Caco-2 (cell line): ENCODE measurements at places on chromosomes 1 and 21. TPM values are rescaled to one million over a fixed set of nuclear protein-coding genes. Genes with fewer than 3 reads are reported as not detected.
A peak's percentile ranks its signal among the peaks of the same experiment; 100 is the strongest.

DNA sequence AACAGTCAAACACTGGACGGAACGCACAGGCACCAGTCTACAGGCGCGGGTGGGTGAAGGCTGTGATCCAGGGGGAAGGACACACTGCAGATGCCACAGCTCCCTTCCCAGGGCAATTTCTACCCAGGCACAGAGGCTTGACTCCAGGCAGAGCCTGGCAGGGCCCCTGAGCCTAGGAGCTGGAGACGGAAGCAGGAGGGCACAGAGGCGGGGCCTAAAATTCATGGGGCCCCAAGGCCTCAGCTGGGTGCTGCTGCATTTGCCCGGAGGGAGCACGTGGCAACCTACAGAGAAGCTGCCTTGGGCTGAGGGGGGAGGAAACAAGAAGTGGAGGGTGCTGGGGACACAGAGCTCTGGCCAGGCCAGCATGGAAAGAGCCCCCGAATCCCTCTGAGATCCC is 41.2 kb downstream of the UBE2G2 start:
- DNase-seq = no peak

DNA sequence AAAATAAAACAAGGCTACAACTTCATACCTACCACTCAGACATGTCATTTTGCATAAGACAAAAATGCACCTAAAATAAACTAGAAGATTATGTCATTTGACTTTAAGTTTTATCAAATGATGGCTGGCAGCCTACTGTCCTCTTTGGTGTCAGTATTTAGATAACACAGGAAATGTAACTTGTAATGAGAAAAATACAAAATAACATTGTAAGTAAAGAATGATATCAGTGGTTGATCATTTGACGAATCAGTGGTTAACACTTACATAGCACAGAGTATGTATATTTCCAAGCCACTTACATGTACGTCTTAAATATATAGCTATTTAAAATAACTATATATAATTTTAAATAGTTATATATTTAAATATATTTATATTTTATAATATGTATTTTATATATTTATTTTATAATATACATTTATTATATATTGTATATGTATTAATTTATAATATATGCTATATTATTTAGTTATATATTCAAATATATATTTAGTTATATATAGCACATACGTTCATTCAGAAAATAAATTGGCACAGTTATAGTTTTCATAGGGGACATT is 44.1 kb downstream of the ZNF678 start:
- no peak for DNase-seq

- no peak for DNase-seq
These were observed 378.9 kb downstream of the PLPP3 start for GRCh38 chr1:56200442-56200841.

DNA sequence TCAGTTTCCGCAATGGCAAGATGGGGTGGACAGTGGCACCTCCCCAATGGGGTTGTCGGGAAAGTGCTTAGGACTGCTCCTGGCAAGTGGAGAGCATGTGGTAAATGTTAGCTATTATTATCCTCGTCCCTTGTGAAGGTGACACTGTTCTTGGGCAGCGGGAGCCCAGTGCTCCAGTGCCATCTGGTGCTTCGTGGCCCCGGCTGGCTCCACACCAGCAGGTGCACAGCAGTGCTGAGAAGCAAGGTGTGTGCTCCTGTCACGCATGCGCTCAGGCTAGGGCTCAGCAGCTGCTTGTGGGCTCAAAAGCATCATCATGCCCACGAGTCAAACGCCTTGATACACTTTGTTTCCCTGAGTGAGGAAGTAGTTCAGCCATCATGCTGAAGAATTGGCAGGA is 24.9 kb upstream of the KCNC4 start:
- no peak for DNase-seq

DNA sequence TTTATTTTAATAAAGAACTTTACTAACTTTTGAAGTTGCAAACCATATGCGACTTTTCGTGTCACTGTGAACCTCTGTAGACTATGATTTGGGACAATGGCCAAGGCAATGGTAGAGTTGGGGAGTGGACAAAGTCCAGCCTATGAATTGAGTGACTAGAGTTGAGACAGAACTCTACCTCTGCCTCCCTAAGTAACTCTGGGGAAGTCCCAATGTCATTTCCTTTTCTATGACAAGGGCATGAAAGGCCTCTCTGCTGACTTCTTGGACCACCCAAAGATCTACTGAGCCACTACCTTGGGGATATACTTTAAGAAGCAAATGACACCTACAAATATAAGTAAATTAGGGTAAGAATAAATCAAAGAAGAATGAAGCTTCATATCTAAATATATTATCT is 19.3 kb downstream of the BEND5 start:
- DNase-seq = no peak

DNA sequence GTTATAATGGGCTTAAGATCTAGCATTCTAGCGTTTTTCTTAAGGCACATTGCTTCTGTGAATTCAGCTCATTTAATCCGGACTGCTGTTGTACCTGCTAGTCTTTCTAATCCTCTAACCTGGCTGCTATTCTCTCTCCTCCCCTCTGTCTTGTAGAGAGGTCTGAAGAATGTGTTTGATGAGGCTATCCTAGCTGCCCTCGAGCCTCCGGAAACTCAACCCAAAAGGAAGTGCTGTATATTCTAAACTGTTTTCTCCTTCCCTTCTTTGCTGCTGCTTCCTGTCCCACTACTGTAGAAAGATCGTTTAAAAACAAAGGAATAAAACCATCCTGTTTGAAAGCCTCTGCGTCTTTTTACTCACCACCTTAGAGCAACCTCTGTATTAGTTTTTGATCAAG is 37.3 kb downstream of the CDC42 start:
- DNase-seq = no peak

The RGS7 gene
- total RNA-seq = not detected in 2 replicates

DNA sequence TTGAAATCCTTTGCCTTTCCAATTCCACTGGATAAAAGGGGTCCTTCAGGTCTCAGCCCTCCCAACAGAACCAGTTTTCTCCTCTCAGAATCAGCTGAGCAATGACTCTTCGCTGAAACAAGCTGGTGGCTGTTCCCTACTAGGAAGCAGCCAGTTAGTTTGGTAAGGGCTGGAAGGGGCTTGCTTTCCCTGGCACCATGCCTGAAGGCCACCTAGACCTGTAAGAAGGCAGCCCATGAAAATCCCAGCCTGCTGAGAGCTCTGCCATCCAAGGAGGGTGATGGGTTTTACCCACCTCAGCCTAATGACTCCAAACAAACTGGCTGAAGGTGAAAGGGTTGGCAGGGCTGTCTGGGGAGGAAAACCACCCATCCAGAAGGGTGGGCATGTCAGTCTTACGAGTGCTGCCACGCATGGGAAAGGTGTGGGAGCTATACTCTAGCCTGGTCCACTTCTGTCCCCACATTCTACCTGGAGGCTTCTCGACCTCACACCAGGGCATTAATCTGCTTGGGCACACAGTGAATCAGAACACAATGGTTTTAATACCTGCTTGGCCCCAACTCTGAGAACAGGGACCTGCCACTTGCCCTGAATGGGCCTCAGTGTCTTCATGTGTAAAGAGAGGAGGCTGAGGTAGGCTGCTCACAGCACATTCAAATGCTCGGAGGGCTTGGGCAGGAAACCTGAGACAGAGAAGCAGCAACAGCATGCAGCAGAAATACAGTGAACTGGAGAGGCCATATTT is 53.0 kb downstream of the CD46 start:
- DNase-seq = no peak

DNA sequence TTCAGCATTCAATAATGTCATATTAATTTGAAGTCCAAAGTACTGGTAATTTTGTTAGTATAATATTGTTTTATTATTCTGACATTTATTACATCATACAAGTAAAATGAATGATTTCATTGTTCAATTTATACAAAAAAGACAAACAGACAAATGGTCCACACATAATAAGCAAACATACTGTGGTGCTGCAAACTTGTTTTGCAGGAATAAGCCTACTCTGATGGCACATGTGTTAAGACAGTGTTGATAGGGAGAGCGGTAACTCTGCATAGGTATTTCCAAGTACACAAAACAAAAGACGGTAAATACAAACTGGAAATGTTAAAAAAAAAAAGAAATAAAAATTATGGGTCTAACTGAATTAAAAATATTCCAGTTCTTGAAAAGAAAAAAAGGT is 59.7 kb upstream of the DPYD start:
- DNase-seq = no peak

The MIXL1 gene
- total RNA-seq = not detected in 2 replicates

- no peak for DNase-seq
These were observed 97.4 kb downstream of the SETD4 start for GRCh38 chr21:35962917-35963316.

- no peak for DNase-seq
These were observed 30.5 kb downstream of the EPHB2 start for GRCh38 chr1:22741118-22741517.

GRCh38 chr1:206935491-206936067 is 10.7 kb downstream of the PIGR start:
- DNase-seq = peak; percentile 66

DNA sequence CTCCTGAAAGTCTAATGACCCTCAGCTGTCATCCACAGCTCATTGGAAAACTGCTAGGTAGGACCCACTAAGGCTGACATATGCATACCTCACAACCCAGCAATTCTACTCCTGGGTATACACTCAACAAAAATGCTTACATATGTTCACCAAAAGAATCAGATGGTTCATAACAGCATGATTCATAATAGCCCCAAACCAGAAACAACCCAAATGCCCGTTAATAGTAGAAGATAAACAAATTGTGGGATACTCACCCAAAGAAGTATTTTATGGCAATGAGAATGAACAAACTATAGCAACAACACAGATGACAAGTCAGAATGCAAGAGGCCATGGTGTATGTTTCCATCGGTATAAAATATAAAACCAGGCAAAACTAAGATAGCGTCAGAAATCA is 124.6 kb downstream of the HLCS start:
- no peak for DNase-seq

The ATP6V1G3 gene
- 3.5 and 4.7 TPM in 2 replicates for total RNA-seq

- DNase-seq = peak; percentile 6
These were observed 45.3 kb downstream of the NFASC start for GRCh38 chr1:204915861-204916495.

The ZNF672 gene
- 27.3 and 29.1 TPM in 2 replicates for total RNA-seq

The FBXO44 gene
- 21.2 and 22.6 TPM in 2 replicates for total RNA-seq

The TDRD5 gene
- total RNA-seq = 0.52 and 0.72 TPM in 2 replicates

DNA sequence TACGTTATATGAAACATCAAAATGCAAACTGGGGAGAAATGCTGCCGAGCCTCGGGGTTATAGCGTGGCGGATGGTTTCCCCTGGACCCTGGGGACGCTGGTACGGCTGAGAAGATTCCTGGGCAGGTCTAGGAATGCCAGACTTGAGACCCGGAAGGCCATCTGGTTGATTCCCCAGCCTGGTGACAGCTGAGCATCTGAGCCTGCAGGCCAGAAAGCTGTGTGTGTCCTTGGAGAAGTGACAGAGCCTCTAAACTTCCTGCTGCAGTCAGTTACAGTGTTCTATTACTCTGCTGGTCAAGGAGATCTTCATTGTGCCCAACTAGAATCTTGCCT is 2.3 kb downstream of the VASH2 start:
- DNase-seq = no peak

DNA sequence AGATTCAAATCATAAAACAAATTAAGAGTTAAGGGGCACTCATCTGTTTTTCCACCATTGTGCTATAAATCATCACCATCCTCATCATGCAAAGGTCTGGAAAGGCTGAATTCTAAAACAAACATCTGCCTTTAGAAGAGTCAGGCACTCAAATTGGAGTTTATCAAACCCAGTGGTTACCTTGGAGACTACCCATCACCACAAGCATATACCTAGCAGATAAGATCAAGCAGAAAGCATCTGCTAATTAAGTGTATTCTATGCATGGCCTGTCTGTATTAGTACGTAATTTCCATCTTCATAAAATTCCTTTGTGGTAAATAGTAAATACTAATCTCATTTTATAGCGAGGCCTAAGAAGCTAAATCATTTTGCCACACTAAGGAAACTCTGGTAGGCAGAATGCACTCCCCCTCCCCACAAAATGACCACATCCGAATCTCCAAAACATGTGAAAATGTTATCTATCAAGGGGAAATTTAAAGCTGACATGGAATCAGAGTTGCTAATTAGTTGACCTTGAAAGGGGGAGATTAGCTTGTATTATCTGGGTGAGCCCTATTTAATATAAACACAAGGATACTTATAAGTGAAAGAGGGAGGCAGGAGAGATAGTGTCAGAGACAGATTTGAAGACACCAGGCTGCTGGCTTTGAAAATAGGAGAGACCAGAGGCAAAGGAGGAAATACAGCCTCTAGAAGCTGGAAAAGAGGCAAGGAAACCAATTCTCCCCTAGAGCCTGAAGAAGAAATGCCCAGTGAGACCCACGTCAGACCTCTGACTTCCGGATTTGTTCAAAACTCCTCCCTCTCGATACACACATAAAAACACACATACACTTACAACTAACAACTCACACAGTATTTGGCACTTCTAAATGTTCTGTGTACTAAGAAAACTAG is 23.2 kb downstream of the ARID4B start:
- DNase-seq = no peak

DNA sequence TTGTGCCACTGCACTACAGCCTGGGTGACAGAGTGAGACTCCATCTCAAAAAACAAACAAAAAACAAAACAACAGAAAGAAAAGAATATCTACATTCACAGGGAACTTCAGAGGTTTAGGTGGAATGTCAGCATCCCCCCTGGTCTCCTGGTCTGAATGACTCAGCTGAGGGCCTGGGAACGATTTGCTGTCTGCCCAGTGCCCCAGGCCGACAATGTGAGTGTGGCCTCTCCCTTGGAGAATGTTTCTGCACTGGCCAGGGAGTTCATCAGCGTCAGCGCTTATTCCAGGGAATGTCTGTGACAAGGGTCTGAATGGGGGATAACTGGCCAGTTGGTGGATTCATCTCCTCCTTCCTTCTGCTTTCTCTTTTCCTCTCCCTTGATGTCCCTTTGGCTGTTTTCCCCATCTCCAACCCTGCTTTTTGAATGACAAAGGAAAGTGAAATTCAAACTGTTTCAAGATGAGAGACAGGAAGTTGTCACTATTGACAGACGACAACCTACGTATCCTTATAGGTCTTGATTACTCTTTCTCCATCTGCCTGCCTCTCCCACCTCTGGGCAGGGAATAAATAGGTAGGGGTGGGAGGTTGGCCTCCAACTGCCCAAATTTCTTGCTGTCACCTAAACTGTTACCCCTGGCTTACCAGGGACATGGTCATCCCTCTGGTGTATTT is 213.1 kb downstream of the HHAT start:
- no peak for DNase-seq

The SNX7 gene
- 16.1 and 17.5 TPM in 2 replicates for total RNA-seq

The IARS2 gene
- 123 and 136 TPM in 2 replicates for total RNA-seq

- no peak for DNase-seq
These were observed 22.2 kb downstream of the TOMM20 start for GRCh38 chr1:235106457-235106856.

The GSTM2 gene
- total RNA-seq = 0.84 and 1.7 TPM in 2 replicates

GRCh38 chr1:18922319-18922726 is 20.0 kb upstream of the ALDH4A1 start:
- peak; percentile 19 for DNase-seq

GRCh38 chr1:16251381-16251780 is 14.4 kb upstream of the CPLANE2 start:
- DNase-seq = no peak

DNA sequence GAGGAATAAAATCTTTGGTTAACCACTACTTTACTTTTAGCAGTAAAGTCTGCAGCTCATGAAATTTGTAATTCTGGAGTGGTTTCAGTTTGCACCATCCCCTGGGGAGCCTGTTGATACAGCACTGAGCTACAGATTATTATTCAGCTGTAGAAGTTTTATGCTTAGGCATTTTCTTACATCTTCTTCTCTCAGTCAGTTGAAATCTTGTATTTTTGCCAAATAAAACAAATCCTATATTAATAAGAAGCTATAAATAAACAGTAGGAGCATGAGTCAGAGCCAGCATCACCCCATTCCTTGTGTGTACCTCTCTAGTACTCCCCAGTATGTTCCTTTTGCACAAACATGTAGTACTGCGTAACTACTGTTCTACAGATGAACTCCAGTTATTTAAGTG is 118.9 kb downstream of the ATF6 start:
- DNase-seq = no peak

The FNDC5 gene
- total RNA-seq = 0.67 and 1.1 TPM in 2 replicates
